ENCODE measurements at places on chromosomes 1 and 21. TPM values are rescaled to one million over a fixed set of nuclear protein-coding genes. Genes with fewer than 3 reads are reported as not detected.

The MAGI3 gene
- 5.2 TPM for total RNA-seq

The LMOD1 gene
- total RNA-seq = not detected

The PM20D1 gene
- 0.50 TPM for total RNA-seq

DNA sequence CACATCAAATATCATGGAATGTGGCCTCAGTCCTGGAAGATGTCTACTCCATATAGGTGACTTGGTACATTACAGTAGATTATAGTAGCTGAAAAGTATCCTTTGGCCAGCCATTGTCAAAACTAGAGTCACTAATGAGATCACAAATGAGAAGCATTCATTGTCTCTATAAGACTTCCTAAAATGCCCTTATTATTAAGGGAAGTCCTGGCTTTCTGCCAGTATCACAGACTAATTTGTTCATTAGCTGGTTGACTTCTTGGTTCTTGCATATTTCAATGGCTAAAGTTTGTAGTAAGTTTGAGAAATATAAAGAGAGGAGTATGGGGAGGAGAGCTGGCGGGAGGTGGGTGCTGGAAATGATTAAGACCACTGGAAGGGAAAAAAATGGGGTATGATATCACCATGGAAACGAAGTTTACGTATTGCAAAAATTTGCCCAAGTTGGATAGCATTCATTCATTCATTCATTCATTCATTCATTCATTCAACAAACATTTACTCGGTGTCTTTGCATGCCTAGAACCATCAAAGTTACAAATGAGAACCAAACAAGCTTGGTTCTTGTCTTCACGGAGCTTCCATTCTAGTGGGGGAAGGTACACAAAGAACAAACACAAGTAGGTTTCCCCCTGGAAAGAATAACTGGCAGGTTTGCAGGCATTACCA lies 11.7 kb upstream of the B3GALNT2 start:
- no peak for DNase-seq
- no peak overlapping the region for H3K27ac ChIP-seq
- no peaks in the 10 kb centered on the region for H3K36me3 ChIP-seq
- peaks cover 22% of the 10 kb centered on the region for H3K27me3 ChIP-seq
- no peak overlapping the region for H3K4me3 ChIP-seq

- H3K4me1 ChIP-seq = no peaks in the 10 kb centered on the region
- no peaks in the 10 kb centered on the region for H3K36me3 ChIP-seq
- no peak overlapping the region for H3K4me3 ChIP-seq
- no peak for DNase-seq
- no peak overlapping the region for H3K27ac ChIP-seq
- H3K27me3 ChIP-seq = peaks cover 3% of the 10 kb centered on the region
Observed at GRCh38 chr1:171140956-171141687, 44.0 kb upstream of the FMO2 start.

Measured in activated naive CD8-positive, alpha-beta T cell treated with anti-CD3 and anti-CD28 coated beads, Interleukin-2, amount 10 ng/mL, durations not matched to agents 7 days and 5 days (primary cell).